ENCODE measurements at places on chromosomes 16 and 17. TPM values are rescaled to one million over a fixed set of nuclear protein-coding genes. Genes with fewer than 3 reads are reported as not detected.

Gene ADAD2
- total RNA-seq, result 0.87 TPM

Gene RPUSD1
- 27.6 TPM for total RNA-seq

Gene SLC38A8
- not detected for total RNA-seq

Gene NXN
- 53.9 TPM for total RNA-seq

Gene PRSS33
- not detected for total RNA-seq

Gene KRT25
- not detected for total RNA-seq

Gene CCL7
- not detected for total RNA-seq

Gene CCL3
- not detected for total RNA-seq

DNA sequence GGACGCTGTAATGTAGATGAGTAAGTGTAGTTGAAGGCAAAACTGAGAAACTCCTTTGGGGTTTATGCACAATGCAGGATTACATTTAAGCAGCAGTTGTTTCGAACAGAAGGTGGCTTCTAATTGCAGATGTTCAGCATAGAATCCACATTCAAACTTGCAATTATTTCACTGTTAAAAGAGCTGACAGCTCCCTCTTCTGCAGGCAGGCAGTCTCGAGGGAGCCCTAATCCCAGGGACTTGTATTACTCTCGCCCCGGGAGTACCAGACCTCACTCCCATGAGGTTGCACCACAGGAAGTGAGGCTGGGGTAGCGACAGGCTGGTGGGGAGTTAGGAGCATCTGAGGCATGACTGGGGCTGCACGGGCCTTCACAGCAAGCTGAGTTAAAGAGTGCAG lies 484.3 kb upstream of the EEF2KMT start:
- H3K36me3 ChIP-seq, result no peaks in the 10 kb centered on the region
- no peak for DNase-seq
- no peak overlapping the region for H3K4me3 ChIP-seq
- no peak overlapping the region for H3K27ac ChIP-seq
- peaks cover 12% of the 10 kb centered on the region for H3K27me3 ChIP-seq
- no peaks in the 10 kb centered on the region for H3K4me1 ChIP-seq

DNA sequence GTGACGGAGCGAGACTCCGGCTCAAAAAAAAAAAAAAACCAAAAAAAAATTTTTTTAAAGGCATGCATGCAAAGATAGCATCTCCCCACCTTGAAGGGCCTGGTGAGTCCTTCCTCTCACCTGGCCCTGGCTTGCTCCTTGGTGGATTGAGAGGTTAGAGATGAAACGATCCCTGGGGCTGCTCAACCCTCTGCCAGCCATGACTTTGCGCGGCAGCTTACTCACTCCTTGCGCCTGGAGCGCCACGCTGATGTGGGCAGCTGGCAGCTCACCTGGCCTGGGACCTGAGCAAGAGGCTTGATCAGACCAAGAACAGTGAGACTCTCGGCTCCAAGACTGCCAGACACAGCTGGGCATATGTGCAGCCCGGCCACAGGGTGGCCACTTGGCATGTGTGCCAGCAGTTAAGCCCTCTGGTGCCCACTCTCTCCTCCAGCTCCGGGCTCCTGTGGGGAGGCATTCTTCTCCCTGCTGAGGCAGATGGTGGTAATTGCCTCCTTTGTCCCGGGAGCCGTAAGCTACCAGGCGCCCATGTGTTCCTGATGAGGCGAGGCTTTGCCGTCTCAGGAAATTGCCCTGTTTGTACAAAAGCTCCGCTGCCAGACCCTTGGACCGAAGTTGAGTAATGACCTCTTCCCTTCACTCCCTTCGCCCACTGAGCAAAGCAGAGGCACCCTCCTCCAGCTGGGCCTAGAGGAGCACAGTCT lies 5.1 kb upstream of the EVPL start:
- no peak for DNase-seq
- H3K27ac ChIP-seq, result no peak overlapping the region
- peaks cover 3% of the 10 kb centered on the region for H3K36me3 ChIP-seq
- peaks cover 4% of the 10 kb centered on the region for H3K27me3 ChIP-seq
- H3K4me1 ChIP-seq, result peaks cover 12% of the 10 kb centered on the region
- H3K4me3 ChIP-seq, result no peak overlapping the region

DNA sequence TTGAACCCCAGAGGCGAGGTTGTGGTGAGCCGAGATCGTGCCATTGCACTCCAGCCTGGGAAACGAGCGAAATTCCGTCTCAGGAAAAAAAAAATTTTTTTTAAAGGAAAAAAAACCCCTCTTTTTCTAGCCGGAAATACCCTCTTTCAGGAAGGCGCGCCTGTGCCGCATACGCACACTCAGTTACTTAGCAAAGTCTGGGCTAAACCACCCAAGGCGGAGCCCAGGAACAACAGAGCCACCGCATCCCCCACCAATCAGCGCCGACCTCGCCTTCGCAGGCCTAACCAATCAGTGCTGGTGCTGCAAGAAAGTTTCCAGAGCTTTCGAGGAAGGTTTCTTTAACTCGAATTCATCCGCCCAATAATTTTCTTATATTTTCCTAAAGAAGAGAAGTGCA lies 510.4 kb downstream of the KCNJ18 start:
- H3K27me3 ChIP-seq, result peaks cover 2% of the 10 kb centered on the region
- no peaks in the 10 kb centered on the region for H3K4me1 ChIP-seq
- no peak for DNase-seq

GRCh38 chr17:74798239-74798707 lies 22.1 kb upstream of the NAT9 start:
- H3K27me3 ChIP-seq, result peaks cover 5% of the 10 kb centered on the region
- peaks cover 45% of the 10 kb centered on the region for H3K36me3 ChIP-seq
- DNase-seq, result no peak
- no peaks in the 10 kb centered on the region for H3K4me1 ChIP-seq
- no peak overlapping the region for H3K27ac ChIP-seq

DNA sequence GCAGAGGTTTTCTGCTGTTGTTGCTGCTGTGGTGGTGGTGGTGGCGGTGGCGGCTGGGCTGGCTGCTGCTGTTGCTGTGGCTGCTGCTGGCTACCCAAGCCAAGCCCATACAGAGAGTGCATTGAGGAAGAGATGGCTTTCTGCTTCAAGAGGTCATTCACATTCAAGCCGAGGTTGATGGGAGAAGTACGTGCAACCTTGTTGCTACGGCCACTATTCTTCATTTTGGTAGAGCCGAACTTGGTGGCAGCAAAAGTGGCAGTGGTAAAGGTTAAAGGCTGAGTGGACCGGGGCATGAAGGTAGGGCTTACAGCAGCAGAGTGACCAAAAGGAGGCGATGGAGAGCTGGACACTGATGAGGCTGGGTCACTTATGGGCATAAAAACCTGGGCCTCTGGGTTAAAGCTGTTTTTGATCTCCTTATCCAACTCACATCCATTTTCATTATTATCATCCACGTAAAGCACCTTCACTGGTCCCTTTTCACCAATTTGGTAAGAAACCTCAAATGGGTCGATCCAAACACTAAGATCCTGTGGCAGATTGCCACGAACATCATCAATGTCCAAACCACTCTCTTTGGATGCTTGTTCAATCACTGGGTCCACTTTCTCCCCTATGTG lies 2.8 kb downstream of the TOB1 start:
- H3K27me3 ChIP-seq, result peaks cover 16% of the 10 kb centered on the region
- no peak overlapping the region for H3K27ac ChIP-seq
- peaks cover 18% of the 10 kb centered on the region for H3K36me3 ChIP-seq
- H3K4me3 ChIP-seq, result no peak overlapping the region
- H3K4me1 ChIP-seq, result peaks cover 20% of the 10 kb centered on the region
- DNase-seq, result peak; percentile 63

DNA sequence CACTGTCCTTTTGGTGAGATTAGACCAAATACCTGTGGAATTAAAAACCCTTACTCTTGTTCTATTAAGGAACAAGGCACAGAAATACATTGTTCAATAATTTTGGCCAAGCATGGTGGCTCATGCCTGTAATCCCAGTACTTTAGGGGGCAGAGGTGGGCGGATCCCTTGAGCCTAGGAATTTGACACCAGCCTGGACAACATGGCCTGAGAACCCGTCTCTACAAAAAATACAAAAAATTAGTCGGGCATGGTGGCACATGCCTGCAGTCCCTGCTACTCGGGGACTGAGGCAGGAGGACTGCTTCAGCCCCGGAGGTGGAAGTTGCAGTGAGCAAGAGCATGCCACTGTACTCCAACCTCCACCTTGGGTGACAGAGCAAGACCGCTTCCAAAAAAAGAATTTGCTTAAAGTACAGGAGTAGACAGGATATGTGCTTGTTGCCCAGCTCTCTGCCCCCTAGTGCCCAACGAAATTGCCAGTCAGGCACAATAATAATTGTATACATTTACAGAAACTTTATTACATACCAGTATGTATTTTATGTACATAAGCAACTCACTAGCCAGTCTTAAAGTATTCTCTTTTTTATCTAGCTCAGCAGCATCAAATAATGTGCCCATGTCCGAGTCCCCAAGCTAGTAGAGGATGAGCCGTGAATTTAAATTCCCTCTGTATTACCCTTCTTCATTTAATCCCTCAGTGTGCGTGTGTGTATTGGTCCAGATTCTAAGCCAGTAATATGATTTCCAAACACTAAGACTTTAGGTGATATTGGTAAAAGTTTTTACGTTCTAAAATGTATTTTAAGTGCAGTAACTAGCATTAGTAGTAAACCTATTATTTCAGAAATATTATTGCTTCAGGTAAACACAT lies 1.4 kb downstream of the THUMPD1 start:
- peaks cover 13% of the 10 kb centered on the region for H3K4me1 ChIP-seq
- peak overlapping the region; percentile 98 for H3K4me3 ChIP-seq
- peak overlapping the region; percentile 93 for H3K27ac ChIP-seq
- H3K27me3 ChIP-seq, result peaks cover 4% of the 10 kb centered on the region
- DNase-seq, result peak; percentile 9

GRCh38 chr17:77555741-77556291 lies 402.7 kb upstream of the TNRC6C start:
- no peaks in the 10 kb centered on the region for H3K27me3 ChIP-seq
- DNase-seq, result no peak
- peaks cover 5% of the 10 kb centered on the region for H3K4me1 ChIP-seq
- H3K27ac ChIP-seq, result no peak overlapping the region

GRCh38 chr17:41419716-41420115 lies 4.7 kb downstream of the KRT37 start:
- no peaks in the 10 kb centered on the region for H3K4me1 ChIP-seq
- H3K27ac ChIP-seq, result no peak overlapping the region
- H3K4me3 ChIP-seq, result no peak overlapping the region
- peaks cover 1% of the 10 kb centered on the region for H3K27me3 ChIP-seq

GRCh38 chr16:68524069-68524820 lies 14.8 kb upstream of the ZFP90 start:
- H3K27me3 ChIP-seq, result peaks cover 4% of the 10 kb centered on the region
- no peak for DNase-seq
- H3K4me1 ChIP-seq, result no peaks in the 10 kb centered on the region

GRCh38 chr17:62186841-62187240 lies 121.8 kb upstream of the MED13 start:
- no peak overlapping the region for H3K27ac ChIP-seq
- no peak for DNase-seq
- peaks cover 1% of the 10 kb centered on the region for H3K27me3 ChIP-seq
- H3K36me3 ChIP-seq, result no peaks in the 10 kb centered on the region
- no peaks in the 10 kb centered on the region for H3K4me1 ChIP-seq

DNA sequence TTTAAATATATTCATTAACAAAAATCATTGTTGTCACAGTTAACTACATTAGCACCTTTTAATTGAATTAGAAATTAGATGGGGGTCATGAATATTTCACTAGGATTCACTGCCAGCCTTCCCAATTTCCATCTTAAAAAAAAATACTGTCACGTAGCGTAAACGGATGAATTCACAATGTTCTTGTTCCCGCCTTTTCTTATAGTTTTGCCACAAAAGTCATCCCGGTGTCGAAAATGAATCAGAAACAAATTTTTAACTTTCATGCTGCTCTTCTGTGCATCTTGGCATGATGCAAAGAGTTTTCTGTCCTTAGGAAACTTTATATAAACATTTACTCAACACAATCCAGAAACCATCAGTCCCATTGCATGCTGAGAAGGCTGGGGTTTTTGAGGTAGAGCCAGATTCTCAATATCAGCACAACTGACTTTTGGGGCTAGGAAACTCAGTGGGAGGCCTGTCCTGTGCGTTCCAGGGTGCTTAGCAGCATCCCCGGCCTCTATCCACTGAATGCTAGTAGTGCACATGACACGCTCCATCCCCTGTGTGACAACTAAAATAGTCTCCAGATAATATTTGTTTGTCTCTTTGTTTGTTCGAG lies 252.9 kb upstream of the XYLT1 start:
- H3K27ac ChIP-seq, result no peak overlapping the region
- H3K27me3 ChIP-seq, result no peaks in the 10 kb centered on the region
- H3K4me3 ChIP-seq, result no peak overlapping the region
- DNase-seq, result no peak
- H3K36me3 ChIP-seq, result no peaks in the 10 kb centered on the region

DNA sequence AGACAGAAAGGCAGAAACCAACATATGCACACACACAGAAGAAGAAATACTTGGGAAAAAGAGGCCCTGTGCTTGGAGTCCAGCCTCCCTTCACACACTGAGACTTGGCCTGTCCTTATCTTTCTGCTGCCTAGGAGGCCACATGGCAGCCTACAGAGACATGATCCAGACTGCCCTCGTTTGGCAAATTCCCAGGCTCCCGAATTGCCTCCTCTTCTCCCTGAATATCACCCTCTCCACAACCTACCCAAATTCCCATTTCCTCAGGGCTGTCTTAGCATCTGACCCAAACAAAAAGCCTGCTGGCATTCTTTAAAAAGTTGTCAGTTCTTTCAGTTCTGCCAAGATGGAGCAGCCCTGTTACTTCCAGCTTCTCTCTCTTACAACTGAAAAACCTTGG lies 59.8 kb downstream of the DNAH17 start:
- DNase-seq, result no peak
- H3K27me3 ChIP-seq, result peaks cover 4% of the 10 kb centered on the region
- H3K4me1 ChIP-seq, result no peaks in the 10 kb centered on the region
- no peaks in the 10 kb centered on the region for H3K36me3 ChIP-seq

GRCh38 chr17:77693776-77694175 lies 264.7 kb upstream of the TNRC6C start:
- H3K36me3 ChIP-seq, result no peaks in the 10 kb centered on the region
- H3K27ac ChIP-seq, result no peak overlapping the region
- no peak overlapping the region for H3K4me3 ChIP-seq
- peaks cover 4% of the 10 kb centered on the region for H3K4me1 ChIP-seq
- DNase-seq, result no peak
